Stimulated activated CD4-positive, alpha-beta T cell treated with anti-CD3 and anti-CD28 coated beads, TNF-alpha, amount 100 ng/mL, for 48 hours (primary cell): ENCODE measurements at places on chromosomes 5 and 9.

- DNase-seq: no peak
Measured at GRCh38 chr9:133887540-133888047, 104.5 kb downstream of the VAV2 start.

DNA sequence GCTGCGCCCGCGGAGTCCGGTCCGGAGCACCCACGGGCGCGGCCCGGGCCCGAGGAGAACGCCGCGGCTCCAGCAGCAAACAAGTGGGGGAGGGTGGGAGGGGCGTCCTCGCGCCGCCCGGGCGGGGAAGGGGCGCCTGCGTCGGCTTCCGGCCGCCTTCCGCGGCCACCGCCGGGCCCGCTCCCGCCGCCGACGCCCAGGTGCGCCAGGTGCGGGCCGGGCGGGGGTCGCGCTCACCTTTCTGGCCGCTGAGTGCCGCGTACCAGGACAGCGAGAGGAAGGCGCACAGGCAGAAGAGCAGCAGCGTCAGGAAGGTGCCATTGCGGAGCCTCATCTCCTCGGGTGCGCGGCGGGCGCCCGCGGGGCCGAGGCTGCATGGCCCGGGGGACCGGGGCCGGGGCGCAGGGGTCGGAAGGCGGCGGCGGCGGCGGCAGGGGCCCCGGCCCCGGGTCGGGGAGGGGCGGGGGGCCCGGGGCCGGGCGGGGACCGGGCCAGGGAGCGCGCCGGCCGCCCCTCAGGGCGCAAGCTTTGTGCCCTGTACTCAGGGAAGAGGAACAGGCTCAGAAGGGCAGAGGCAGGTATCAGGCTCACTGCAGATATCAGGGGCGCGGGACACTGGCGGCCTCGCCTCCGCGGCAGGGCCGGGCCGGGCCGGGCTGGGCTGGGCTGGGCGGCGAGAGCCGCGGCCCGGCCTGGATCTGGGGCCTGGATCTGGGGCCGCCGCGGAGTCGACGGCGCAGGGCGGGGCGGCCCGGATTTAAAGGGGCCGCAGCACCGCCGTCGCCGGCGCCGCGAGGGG lies at the start of gene MGAT4B:
Gene MGAT4B, minus strand, starts transcription at position 617 of the 799 bp plus-strand sequence. Its CDS starts 283 bp downstream, at position 334.
- no peak for DNase-seq

DNA sequence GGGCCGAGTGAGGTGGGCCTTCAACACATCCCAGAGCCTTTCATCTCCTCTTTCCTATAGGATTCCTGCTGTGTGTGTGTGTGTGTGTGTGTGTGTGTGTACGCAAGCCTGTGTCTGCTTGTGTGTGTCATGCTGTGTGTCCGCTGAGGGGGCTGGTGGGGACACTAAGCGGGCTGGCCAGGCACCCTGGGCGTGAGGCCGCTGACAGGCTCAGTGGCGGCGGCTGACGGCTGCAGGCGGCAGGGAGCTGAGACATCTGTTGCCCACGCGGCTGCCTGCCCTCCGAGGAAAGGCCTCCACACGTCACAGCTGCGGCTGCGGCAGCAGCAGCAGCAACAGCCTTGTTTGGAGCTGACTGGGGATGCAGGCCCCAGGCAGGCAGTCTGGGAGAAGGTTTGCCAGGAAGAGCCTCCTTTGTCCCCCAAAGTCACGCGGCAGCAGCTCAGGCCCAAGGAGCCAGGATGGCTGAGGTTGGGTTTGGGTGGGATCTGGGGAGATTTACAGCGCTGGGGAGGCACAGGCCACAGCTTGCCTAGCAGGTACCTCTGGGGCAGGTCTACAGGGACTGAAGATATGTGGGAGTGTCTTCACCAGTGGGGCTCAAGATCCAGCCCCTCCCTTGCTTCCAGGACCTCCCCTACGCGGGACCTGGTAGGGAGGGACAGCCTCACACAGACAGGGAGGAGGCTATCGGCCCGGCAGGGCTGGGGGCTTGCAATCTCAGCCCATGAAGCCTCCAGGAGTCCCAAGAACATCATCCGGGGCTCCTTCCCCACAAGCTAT lies 1.8 kb downstream of the PDLIM4 start:
- DNase-seq: no peak

DNA sequence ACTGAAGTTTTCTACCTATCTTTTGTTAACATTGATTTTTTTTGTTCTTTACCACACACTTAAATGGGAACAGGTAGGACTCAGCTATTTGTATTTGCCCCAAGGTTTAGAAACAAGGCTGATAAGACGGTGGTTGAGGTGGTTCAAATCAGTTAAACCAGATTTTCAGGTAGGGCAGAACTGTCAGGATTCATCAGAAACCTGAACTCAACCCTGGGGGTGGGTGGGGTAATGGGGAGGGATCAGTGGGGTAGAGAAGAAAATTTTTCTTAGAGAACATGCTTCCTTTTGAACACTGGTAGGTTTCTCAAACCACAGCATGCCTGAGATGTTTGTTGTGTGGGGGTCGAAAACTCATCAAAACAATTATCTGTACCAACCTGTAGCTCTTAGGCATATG lies 113.0 kb downstream of the BASP1 start:
- no peak for DNase-seq

DNA sequence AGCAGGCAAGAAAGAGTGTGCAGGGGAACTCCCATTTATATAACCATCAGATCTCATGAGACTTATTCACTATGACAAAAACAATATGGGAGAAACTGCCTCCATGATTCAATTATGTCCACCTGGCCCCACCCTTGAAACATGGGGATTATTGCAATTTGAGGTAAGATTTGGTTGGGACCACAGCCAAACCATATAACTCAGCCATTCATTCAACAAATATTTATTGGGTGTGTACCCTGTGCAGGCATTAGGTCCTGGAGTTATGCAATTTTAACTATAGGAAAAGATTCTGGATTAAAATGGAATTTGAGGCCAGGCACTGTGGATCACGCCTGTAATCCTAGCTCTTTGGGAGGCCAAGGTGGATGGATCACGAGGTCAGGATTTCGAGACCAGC lies 124.2 kb upstream of the GAS1 start:
- DNase-seq: no peak

- no peak for DNase-seq
Measured at GRCh38 chr9:38134611-38135237, 65.7 kb upstream of the SHB start.
